ENCODE measurements at places on chromosomes 3 and 15.

DNA sequence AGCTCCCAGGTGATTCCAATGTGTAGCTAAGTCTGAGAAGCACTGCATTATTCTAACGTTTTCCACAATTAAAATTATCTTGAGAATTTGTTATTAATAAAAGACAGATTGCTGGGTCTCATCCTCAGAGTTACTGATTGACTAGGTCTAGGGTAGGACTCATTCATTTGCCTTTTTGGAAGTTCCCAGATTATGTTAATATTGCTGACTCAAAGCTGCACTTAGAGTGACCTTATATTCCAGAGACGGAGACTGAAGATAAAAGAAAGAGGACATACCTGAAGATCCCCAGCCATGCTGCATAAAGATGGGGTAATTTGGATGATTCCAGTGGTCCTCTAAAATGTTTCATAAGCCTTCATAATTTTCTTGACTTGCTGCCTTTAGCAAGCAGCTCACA lies 81.8 kb downstream of the PLSCR2 start:
- no peak for DNase-seq

DNA sequence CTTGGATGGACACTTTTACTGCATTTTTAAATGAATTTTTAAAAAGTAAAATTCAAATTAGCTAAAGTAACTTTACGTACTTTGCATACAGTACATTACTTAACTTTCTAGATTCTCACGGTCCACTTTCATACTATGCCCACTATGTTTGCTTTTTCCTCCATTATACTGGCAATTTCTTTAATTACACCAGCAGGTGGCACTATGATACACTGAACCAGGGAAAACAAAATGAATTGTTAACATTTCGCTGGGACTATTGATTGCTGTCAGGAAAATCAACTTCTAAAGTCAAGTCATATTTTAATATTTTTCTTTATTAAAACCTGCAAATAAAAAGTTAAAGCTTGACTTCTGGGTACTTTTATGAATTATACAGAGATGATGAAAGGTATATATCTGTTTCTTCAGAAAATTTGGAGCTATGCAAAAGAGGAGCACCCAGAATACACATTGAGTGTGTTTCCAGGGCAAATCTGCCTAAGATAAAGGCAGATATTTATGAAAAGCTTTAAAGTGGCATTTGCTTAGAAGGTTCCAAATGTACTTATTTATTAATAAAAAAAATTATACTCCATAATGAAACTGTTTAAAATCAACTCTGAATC lies 21.8 kb upstream of the POU1F1 start:
- no peak for DNase-seq

- no peak for DNase-seq
Observed at GRCh38 chr15:39022532-39023305, 458.1 kb upstream of the RASGRP1 start.

GRCh38 chr3:143480344-143480743 lies 360.8 kb downstream of the CHST2 start:
- DNase-seq: no peak

DNA sequence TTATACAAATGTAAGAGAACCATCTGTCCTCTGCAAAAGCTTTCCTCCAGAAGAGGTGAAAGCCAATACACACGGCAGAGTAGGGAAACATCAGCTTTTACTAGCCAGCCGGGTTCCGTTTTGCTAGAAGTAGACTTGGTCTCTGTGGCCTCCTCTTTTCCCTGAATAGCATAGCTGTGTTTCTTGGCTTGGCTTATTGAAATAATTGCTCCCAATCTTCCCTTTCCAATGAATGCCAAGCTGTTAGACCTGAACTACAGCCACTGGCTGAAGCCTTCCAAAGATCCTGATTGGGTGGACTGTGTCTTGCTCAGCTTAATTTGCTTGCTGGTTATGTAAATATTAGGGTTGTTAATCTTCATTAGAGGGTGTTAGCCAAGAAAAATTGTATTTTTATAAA lies 157.8 kb upstream of the ROPN1 start:
- DNase-seq: no peak

DNA sequence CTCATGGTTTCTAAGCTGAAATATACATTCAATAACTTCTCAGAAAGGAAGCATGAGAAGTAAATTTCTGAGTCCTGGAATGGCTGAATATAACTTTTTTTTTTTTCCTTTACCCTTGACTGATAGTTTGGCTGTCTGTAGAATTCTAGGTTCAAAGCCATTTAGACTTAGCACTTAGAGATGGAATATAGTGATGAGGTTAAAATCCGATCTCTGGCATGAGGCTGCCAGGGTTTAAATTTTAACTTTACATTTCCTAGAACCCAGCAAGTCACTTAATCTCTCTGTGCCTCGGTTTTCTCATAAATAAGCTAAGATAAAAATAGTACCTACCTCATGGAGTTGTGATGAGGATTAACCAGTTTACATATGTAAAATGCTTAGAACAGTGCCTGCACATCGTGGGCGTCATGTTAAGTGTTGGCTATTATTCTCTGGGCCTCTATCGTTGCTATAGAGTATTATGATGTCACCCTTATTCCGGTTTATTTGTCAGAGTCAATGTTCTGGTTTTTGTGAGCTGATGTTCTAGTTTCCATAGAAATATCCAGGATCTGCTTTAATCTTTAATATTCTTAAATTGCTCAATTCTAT lies 199.8 kb upstream of the TLE3 start:
- DNase-seq: no peak

GRCh38 chr3:46628901-46629369 lies 16.6 kb downstream of the FAM240A start:
- DNase-seq: no peak

- no peak for DNase-seq
Observed at GRCh38 chr3:44018926-44019325, 222.8 kb upstream of the TOPAZ1 start.

DNA sequence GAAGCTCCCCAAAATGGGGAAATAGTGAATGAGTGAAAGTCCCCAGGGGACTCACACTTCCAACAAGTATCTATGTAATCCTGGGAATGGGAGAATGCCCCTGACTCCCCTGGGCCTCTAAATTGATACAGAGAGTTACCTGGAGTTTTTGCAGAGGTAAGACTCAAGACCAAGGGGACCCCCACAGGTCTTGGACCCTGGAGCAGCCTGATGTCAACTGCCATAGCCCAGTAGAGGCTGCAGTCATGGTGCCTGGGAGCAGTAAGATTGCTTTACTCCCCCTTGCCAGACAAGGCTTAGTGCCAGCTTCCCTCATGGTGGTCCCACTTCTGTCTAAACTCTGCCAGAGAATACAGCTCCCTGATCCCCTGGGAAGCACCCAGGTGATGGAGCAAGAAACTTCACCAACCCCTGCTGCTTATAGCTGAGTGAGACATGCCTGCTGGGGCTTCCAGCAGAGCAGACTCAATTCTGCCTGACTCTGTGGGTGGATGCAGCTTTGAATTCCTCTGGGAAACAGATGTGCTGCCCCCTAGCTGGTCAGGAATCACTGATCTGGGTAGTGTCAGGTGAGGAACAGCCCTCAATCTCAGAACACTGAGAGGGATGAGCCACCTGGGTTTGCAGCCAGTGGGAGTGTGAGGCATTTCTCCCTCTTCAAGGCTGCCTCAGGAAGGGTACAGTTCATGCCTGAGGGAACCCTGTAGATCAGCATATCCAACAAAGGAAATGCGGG lies 485.9 kb downstream of the NSUN3 start:
- no peak for DNase-seq

DNA sequence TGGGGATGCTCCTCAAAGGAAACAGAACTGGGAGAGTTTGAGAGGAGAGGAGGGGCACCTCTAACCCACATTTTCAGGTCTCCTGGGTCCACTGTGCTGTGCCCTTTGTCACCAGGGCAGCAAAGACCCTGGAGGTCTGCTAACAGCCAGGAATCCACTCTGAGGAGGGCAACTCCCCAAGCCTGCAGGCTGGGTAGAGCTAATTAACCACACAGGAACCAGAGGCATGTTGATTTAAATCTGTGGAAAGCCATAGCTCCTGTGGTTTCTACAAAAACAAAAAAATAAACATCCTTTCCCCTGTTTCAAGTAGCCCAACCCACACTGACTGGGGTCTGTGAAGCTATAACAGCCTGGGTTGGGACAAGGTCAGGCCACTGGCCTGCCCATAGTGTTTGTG lies 2.2 kb upstream of the BSN start:
- DNase-seq: no peak

- DNase-seq: no peak
Observed at GRCh38 chr15:39468331-39468730, 112.5 kb upstream of the THBS1 start.

Data from stimulated activated CD4-positive, alpha-beta T cell treated with anti-CD3 and anti-CD28 coated beads, Interleukin-1b, Interleukin-23, amount 100 ng/mL, for 4 hours (primary cell).